ENCODE measurements at places on chromosomes 3 and 15.

GRCh38 chr3:177905173-177906125, 630.8 kb upstream of the KCNMB2 start:
- no peak for DNase-seq

- no peak for DNase-seq
Observed at GRCh38 chr3:126616931-126617330, 38.0 kb downstream of the TXNRD3 start.

DNA sequence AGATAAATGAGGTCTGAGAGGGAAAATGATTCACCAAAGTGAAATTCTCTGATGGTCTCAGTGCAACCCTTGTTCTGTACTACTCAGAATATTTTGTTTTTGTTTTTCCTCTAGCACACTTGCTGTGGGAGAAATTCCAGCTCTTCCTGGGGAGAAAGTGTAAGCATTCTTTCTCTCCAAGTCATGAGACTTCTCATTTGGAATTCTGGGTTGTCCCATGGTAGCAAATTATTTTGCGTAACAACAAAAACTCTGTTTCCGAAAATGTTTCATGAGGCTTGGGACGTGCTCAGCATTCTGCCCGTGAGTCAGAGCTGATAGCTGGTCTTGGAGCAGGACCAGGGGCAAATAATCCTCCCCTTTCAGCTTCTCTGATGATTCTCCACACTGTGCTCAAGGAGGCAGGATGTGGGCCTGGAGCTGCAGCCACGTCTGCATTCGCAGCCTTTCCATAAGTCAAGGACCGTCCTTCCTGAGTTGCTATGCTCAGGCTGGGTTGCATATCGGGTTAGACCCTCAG, 70.3 kb downstream of the SENP2 start:
- no peak for DNase-seq

DNA sequence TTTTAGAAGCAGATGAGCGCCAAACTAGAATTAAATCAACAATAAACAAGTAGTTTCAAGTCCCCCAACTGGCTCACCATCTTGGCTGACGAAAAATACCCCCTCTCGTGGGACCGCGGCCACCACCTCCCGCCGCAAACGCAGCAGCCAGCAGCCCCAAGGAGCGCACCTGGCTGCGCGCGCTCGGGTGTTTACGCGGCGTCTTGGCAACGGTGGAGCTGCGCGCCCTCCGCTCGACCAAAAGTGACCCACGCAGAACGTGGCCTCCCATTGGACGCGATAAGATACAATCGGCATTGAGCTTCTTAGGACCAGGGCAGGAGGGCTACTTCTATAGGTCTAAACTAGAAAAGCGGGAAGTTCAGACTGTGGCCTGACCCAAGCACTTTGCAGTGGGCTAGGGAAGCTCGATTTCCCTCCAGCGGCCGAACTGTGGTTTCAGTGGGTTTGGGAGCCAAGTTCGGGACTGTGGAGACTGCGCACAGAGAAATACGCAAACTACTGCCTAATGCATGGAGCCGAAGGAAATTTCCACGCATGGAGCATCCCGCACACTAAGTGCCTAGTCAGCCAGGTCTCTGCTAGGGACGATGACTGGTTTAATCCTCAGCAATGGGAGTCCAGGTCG, at the start of gene MNS1:
Gene MNS1, minus strand, starts transcription at position 245 of the 628 bp plus-strand sequence. Its CDS starts 165 bp downstream, at position 80.
- DNase-seq, result peak; percentile 98

GRCh38 chr15:92989470-92989869, 89.3 kb downstream of the CHD2 start:
- no peak for DNase-seq

GRCh38 chr3:99902091-99902490, 84.4 kb downstream of the CMSS1 start:
- no peak for DNase-seq

DNA sequence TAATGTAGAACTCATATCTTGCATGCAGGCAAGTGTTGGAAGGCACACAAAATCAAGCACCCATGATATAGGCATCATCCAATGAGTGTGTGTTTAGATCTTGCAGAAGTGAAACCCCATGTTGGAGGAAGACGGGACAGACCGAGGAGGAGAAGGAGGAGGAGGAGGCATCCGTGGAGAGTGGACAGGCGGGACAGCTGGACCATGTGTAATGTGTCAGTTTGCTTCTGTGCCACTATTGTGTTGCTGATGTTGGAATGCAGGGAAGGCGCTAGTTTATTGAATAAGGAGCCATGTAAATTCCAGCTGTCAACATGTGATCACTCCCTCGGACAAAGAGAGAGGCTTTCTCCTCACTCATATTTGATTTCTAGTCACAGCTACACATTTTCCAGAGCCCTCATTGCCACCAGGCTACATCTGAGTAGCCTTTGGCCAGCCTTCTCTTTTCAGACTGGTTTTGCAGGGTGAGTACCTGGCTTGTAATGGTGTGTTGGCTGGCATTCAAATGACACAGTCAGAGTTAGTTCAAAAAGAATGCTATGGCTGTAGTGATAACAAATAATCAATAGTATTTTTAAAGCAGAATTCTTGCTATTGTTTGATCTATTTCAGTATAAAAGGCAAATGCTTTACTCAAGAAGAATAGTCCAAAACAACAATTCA, 1037.6 kb upstream of the NR2F2 start:
- DNase-seq, result no peak

DNA sequence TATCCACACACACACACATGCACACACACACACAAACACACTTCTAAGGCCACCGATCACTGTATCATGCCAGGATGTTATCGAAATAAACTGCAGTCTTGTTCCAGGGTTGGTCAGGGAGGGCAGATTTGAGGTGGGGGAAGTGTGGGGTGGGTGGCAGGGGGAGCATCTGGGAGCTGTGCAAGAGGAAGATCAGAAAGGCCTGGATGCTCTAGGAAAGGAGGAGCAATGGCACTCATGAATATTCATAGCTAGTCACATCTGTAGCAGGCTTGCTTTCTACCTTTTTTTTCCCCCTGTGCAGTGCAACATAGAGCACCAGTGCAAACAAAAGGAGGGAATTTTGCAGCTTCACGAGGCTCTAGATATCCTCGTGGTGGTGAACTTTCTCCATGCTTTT, 84.9 kb downstream of the MEIS2 start:
- no peak for DNase-seq

GRCh38 chr3:15271785-15272381, 60.5 kb downstream of the SH3BP5 start:
- DNase-seq, result no peak

- DNase-seq, result no peak
Observed at GRCh38 chr3:184758056-184758455, 46.2 kb upstream of the MAGEF1 start.

DNA sequence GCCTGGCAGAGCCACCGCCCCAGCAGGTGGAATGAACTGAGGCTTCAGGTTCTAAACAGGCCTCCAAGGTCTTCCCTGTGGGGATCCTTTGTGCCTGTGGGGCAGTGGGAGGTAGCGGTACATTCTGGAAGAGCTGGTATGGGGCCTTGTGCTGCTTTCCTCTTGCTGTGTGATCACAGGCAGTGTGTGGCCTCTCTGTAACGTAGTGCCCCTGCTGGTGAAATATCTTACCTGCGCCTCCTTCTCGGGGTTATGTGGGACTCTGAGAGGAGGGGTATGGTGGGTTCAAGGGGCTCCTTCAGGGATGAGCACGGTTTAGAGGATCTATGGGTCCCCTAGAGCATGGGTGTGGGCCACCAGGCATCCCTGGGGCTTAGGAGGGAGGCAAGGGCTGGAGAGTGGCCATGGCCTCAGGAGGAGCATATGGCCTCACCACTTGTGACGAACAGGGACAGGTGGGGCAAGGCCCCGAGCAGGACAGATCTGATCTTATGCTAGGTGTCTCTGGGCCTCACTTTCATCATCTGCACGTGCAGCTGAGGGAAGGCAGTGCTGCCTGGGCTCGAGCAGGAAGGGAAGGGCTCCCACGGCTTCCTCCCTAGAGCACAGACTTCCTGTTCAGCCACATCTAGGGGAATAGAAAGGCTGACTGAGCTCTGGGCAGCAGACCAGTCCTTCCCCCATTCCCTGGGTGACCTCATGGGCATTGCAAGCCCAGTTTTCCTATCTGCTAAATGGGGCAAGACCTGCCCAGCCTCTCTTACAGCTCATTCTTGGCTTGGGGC, 1.9 kb upstream of the ALS2CL start:
- DNase-seq, result no peak

DNA sequence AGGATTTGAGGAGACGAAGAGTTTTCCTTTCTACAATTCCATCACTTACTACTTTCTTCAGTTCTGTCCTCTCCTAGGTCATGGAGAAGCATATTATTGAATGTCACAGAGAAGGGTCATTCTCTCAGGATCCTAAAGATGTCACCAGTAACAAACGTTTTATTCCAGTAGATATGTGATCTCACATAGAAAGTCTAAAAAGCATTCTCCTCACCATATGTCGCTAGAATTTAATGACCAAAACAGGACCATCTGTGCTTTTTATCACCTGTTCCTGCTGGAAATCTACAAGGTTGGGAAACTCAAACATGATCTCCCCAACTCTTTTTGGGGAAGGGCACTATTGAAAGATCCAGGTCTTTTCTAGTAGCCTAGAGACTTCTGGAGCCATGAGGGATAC, 24.0 kb upstream of the FRMD5 start:
- no peak for DNase-seq

GRCh38 chr3:189909139-189909538, 211.6 kb downstream of the P3H2 start:
- DNase-seq, result no peak

- DNase-seq, result no peak
Observed at GRCh38 chr3:107574650-107575049, 51.9 kb downstream of the BBX start.

DNA sequence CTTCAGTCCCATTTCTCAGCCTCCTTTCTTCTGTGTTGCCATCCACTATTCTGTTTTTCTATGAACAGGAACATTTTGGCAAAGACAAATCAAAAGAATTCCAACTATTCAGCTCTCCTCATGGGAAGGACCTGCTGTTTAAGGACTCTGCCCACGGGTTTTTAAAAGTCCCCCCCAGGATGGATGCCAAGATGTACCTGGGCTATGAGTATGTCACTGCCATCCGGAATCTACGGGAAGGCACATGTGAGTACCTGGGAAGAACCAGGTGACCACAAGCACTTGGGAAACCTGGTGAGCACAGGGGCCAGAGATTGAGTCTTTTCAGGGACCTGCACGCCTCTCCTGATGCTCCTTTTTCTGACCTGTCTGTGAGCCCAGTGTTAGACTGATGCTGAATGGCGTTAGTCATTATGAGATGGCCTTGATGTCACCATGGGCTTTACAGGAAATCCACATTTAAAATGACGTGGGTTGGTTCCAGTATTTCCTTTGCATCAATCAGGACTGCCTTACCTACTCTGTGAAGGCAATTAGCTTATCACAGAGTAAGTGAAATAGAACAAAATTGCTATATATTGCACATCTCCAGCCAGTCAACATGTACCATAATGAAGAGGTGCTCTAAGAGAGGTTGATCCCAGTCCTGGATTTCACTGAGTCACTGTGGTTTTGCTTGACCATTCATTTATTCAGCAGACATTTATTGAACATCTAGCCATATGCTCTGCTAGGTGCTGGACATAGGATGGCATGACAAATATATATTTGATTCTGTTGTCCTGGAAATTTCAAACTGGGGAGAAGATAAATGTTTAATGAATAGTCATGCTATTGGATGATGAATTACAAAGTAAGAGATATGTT, 11.7 kb downstream of the TF start:
- no peak for DNase-seq

GRCh38 chr3:108835101-108835500, 12.5 kb downstream of the TRAT1 start:
- no peak for DNase-seq

- no peak for DNase-seq
Observed at GRCh38 chr3:98612996-98613517, 19.6 kb upstream of the CPOX start.

GRCh38 chr3:114697401-114697800, 403.6 kb downstream of the TIGIT start:
- DNase-seq, result no peak

DNA sequence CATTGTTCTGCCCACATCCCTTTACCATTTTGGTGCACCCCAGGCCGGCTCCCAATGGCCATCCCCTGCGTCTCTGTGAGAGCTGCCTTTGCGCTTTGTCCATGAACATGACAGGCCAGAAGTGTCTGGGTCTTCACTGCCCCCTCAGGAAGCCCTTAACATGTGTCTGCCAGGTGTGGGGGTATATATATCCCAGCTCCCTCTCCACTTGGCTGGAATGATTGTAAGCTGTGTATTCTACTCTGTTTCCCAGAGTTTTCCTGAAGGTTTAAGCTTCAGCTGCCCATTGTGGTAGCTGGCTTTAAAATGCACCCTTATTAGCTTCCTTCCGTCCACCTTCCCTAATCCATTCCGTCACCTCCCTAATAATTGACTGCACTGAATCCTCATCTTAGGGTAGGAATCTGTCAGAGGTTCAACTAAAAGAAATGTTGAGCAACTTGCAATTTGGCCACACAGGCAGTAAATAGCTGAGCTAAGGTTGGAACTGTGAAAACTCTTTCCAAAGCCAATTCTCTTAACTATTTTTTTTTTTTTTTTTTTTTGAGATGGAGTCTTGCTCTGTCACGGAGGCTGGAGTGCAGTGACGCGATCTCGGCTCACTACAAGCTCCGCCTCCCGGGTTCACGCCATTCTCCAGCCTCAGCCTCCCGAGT, 30.4 kb upstream of the UBE2E1 start:
- DNase-seq, result no peak

- no peak for DNase-seq
Observed at GRCh38 chr3:135869439-135870105, 96.0 kb upstream of the PPP2R3A start.

DNA sequence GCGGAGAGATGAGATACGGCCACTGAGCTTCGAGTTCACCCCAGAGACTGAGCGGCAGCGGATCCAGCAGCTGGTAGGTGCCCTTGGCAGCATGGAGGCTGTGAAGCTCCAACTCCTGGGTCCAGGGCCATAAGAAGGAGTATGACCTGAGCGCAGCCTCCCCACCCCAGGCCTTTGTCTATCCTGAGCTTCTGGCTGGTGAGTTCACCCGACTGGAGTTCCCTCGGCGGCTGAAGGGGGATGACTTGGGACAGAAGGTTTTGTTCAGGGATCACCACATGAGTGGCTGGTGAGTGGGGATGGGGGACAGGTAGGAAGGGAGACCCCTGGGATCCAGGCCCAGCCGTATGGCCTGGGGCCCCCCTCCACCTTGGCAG, 2.6 kb downstream of the PPM1M start:
- no peak for DNase-seq

DNA sequence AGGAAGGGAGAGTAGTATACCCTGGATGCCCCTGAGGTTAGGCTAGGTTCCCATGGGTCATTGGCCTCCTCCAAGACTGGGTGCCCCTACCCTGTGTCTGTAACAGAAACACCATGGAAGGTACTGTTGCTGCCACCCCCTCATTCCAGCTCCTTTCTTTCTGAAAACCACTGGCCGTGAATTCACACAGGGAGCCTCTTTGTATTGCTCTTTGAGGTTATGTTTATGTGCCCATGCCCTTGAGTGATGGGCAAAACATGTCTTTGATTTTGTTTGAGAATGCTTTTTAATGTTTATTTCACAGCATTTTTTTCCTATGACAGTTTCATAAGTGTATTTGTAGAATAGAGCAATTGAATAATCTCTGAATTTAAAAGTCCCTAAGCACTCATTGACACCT, 79.7 kb downstream of the RARB start:
- DNase-seq, result no peak

- no peak for DNase-seq
Observed at GRCh38 chr15:66169023-66169422, 84.5 kb downstream of the MEGF11 start.

GRCh38 chr15:81894061-81894460, 151.8 kb downstream of the MEX3B start:
- DNase-seq, result no peak

Data from NCI-H1417 treated with DMSO at 0.1 percent for 48 hours (cell line).